ENCODE measurements at places on chromosomes 6 and 20.
A peak's percentile ranks its signal among the peaks of the same experiment; 100 is the strongest.

DNA sequence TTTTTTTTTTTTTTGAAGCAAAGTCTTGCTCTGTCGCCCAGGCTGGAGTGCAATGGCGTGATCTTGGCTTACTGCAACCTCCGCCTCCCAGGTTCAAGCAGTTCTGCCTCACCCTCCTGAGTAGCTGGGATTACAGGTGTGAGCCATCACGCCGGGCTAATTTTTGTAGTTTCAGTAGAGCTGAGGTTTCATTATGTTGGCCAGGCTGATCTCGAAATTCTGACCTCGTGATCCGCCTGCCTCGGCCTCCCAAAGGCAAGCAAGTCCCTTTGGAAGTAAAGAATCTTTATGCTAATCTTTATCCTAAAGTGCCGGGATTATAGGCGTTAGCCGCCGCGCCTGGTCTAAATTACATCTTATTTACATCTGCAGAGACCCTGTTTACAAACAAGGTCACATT lies 1.5 kb downstream of the PSMG4 start:
- DNase-seq: no peak

DNA sequence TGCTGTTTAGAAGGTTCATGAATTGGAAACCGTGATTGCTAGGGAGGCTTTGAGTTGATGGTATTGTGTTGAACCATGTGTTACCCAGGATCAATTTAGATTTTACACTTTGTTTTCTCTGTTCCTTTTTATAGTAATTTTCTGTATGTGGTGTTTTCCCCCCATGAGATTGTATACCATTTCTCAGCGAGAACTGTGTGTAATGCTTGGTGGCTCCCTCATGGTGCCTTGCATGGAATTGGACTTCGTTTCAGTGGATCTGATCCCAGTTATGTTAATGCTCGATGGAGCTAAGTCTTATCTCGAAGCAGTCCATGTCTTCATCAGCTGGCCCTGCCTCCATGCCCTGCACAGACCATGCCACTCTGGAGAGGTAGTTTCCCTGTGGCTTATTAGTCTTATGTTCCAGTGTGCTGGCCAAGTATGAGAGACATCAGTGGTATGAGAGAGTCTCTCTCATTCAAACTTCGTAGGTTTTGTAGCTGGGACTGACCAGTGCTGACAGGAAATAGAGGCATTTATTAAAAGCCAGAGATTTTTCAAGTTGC lies 18.7 kb downstream of the PTPN1 start:
- no peak for DNase-seq

DNA sequence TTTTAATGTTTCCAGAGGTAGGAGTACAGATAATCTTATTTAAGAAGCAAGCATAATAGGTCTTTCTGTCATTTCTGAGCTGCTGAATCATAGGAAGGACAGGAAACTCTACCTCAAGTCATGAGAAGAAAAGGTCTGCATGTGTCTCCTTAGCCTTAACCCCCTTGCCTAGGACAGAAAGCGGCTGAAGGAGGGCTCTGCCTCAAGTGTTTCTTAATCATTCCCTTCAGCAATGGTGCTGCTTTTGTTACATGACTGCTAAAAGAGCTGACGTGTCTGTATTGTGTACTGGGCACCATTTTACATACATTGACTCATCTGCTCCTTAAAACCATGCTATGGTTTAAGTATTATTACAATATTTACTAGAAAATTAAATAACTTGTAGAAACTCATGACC lies 564.0 kb upstream of the AGPAT4 start:
- no peak for DNase-seq

DNA sequence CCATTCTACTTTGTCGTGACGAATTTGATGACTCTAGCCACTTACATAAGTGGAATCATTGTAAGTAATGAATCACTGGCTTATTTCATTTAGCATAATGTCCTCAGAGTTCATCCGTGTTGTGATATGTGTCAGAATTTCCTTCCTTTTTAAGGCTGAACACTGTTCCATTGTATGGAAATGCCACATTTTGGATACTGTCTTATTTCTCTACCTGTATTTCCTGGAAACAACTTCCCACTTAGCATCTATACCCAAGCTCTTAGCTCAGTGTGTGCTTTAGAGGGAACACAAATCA lies 28.8 kb upstream of the GGTLC1 start:
- no peak for DNase-seq

- peak; percentile 79 for DNase-seq
Observed at GRCh38 chr6:136753624-136754023, 38.7 kb downstream of the MAP3K5 start.

GRCh38 chr6:140003217-140003616 lies 628.8 kb upstream of the CITED2 start:
- DNase-seq: no peak

GRCh38 chr6:43712579-43712978 lies 25.0 kb upstream of the MRPS18A start:
- no peak for DNase-seq

- DNase-seq: no peak
Observed at GRCh38 chr6:75267461-75267860, 17.1 kb downstream of the TMEM30A start.

DNA sequence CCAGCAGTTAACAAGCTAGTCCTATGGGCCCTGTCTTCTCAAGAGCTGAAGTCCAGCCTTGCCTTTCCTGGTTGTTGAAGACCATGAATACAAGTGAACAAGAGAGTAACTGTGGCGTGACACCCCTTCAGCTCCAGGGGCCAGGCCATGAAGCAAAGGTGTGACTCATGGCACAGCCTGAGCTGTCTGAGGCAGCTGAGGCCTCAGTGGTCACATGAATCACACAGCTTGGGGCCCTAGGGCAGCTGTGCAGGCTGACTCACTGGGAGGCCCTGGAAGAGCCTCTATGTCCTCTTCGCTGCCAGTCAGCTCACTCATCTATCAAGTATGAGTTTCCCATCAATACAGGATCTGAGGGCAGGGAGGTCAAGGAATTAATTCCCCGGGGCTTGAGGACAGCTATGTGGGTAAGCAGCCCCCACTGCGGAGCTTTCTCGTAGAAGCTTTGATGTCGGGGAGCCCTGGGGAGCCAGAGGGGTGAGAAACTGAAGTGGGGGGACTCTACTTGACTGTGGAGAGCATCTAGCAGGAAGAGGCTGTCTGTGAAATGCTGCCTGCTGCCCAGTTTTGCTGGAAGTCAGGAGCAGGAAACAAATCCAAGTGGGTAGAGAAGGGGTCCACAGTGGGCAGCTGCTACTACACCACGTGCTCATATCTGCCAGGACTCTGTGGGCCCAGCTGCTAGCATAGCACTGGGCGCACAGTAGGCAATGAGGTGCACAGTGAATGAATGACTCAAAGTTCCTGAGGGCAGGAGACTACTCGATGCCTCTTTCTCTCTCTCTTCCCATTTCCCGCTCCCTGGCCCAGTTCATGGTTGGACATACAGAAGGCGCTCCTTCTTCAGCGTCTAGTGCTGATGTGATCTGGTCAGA lies 13.7 kb upstream of the FAM83C start:
- DNase-seq: peak; percentile 41

GRCh38 chr6:107629548-107630129 lies 139.7 kb downstream of the SOBP start:
- no peak for DNase-seq

GRCh38 chr6:42350911-42351310 lies 100.8 kb downstream of the TRERF1 start:
- DNase-seq: no peak

DNA sequence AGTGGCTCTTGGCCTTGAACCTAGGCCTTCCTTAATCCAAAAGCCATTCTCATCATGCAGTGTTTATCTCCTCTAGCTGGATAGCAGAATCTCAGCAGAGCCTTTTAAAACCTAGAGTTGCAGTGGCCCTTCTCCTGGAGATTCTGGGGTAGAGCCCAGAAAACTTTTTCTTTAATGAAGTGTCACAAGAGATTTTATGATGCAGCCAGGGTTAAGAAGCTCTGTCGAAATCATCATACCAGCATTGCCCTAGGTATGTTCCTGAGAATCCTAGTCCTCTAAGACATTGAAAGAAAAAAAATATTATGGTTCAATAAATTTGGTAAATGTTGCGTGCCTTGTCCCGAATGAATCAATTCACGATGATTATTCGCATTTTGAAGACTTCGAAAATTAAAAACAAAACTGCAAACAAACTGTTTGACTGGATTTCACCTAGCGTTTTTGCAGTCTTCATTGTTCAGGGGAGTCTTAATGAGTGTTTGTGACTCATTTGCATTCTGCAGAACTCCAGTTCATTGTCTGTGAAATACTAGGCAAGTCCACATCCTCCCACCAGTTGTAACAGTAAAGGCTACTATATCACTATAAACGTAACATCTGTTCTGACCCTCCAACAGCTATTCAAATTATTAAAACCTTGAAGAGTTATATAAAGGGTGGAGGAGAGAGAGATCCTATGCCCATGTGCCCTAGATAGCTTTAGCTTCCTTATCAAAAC lies 198.6 kb downstream of the UST start:
- no peak for DNase-seq

- no peak for DNase-seq
Observed at GRCh38 chr6:156598071-156598854, 178.9 kb upstream of the ARID1B start.

- DNase-seq: peak; percentile 45
Observed at GRCh38 chr20:43942667-43943285, 28.1 kb downstream of the TOX2 start.

GRCh38 chr20:24614341-24614740 lies 144.9 kb downstream of the SYNDIG1 start:
- no peak for DNase-seq

GRCh38 chr6:52635049-52635577 lies 35.8 kb upstream of the TMEM14A start:
- no peak for DNase-seq

DNA sequence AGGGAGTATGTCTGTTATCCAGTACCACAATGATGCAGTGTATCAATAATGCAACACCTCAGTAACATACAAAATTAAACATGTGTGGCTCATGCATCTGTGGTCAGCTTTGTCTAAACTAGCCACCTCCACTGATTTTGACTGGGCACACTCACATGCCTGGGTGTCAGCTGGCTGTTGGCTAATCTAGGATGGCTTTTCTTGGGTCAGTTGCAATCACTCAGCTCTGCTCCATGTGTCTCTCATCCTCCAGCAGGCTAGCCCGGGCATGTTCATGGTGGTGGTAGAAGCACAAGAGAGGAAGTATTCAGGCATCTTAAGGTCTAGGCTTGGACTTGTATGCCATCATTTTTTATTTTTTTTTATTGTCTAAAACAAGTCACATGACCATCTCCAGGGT lies 59.3 kb upstream of the JAG1 start:
- DNase-seq: no peak

DNA sequence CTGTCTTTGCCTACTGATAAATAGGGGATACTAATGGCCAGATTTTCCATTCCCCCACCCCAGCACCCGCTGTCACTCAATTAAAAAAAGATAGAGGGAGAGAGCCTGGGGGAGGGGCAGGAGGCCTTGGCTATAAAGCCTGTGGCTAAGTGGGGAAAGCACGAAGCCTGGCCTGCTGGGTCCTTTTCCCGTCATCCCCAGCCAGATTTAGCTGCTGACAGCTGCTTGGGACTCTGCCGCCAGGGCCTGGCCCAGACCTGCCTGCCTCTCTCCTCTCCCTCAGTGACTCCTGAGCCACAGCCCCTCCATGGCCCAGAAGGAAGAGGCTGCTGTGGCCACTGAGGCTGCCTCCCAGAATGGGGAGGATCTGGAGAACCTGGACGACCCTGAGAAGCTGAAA lies at the start of gene APOBEC2:
TSS of gene APOBEC2 (plus strand) at position 162 of the 400 bp plus-strand sequence. CDS start at position 308, 146 bp downstream.
- DNase-seq: no peak

DNA sequence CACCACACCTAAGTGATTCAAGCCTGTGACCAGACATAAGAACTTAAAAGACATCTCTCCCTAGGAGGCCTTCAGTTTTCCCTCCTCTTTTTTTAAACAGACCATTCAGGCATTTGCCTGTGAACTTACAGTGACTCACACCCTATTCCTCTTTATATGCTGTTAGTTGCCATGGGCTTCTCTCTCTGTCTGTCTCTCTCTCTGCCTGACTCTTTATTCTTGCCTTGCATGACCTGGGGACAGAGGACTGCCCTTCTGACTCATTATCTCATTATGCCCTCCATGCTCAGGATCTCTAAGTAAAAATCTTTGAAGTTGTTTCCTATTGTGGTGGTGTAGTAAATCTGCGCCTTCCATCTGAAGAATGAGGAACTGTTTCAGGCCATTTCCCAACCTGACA lies 442.2 kb upstream of the MAN1A1 start:
- DNase-seq: no peak

DNA sequence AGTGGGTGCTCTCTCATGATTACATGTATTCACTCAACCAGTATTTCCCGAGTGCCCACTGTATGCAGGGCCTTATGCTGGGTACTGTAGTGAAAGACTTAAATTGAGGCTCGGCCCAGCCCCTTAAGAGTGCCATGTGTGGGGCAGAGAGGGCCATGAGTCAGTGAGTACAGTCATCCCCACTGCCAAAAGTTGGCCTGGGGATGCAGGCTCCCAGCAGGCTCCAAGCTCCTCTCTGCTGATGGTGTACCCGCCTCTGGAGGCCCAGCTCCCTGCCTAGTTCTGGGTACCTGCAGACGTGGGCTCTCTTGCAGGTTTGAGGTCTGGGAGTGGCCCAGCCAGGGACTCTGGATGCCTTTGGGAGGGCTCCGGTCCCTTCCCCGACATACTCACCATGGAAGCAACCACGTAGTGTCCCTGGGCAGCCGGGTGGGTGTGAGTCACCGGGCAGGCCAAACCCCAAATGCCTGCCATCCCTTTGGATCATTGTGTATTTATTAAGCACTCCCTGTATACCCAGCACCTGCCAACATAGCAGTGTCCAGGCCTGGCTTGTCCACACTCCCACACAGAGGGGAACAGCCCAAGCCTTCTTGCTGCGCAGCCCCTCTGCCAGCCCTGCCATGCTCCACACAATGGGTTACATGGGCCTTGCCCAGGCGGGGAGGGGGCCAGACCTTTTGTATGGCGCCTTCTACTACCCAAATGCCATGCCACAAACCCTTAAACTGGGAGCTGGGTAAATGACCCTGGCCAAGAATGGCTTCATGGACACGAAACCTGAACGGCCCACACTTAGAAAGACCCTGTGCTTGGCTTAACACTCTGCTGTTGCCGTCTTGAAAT lies 153.6 kb downstream of the VEGFA start:
- DNase-seq: no peak

GRCh38 chr6:37741757-37742400 lies 44.2 kb upstream of the MDGA1 start:
- DNase-seq: no peak

- no peak for DNase-seq
Observed at GRCh38 chr20:10497791-10498190, 62.7 kb downstream of the SLX4IP start.

DNA sequence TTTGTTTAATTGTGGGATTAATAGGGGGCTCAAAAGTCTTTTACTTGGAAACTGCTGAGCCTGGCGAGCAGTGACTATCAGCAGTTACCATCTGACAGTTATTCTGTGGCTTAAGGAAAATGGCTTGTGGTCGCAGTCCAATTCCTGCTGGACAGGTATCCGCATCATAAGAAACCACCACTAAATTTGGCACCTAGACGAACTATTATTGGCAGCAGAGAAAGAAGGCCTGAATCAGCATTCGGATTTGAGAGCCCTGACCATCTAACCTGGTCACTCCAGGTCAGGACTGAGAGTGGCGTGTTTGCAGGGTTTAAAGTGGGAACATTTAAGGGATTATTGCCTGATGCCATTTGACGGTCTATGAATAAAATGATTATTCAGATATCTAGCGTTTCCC lies 146.4 kb downstream of the RPS12 start:
- DNase-seq: no peak

Measured in CD4-positive, alpha-beta T cell treated with Interleukin-17A for 4 hours (primary cell).